ENCODE measurements at places on chromosomes 4 and X. TPM values are rescaled to one million over a fixed set of nuclear protein-coding genes. Genes with fewer than 3 reads are reported as not detected.
A peak's percentile ranks its signal among the peaks of the same experiment; 100 is the strongest.

- DNase-seq: peak; percentile 84
These were observed 52.1 kb downstream of the PDGFRA start for GRCh38 chr4:54281054-54281766.

- DNase-seq: no peak
These were observed 937.6 kb upstream of the SLIT2 start for GRCh38 chr4:19314116-19314515.

DNA sequence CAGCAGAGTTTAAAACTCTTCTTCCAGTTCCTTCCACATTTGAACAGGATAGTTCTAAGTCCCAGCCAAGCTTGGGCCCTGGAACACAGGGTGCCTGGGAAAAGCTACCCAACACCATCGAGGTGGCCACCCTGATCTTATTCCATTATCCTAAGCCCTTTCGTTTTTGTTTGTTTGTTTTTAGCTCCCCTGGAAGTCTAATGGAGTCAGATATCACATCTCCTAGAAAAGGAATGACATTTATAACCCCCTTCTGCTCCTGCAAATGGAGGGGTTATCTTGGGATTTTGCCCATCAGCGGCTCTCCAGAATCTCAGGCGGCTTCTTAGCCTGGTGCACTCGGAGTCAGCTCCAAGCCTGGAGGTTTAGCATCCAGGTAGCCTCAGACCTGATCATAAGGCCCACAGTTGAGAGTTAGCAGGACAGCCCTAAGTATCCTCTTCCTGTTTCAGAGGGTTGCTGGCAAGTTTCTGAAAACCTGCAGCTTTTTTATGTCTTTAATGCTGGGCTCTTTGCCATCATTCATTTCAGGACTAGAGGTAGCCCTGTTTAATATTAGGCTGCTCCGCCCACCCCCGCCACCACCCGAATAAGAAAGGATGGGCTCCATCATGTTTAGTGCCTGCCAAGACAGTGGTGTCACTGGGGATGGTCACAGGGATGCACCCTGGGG is 230.0 kb upstream of the LNX1 start:
- DNase-seq: no peak

GRCh38 chr4:33579951-33580350 is 2664.4 kb downstream of the ARAP2 start:
- no peak for DNase-seq

- no peak for DNase-seq
These were observed 12.0 kb downstream of the RAB33B start for GRCh38 chr4:139465922-139466321.

MAGEC2 gene
- total RNA-seq: not detected

NIPAL1 gene
- 0.06 TPM for total RNA-seq

TCEAL6 gene
- not detected for total RNA-seq

NONO gene
- 102 TPM for total RNA-seq

GIMD1 gene
- total RNA-seq: not detected

DCAF16 gene
- total RNA-seq: 16.5 TPM
